ENCODE measurements at places on chromosomes 4 and X. TPM values are rescaled to one million over a fixed set of nuclear protein-coding genes. Genes with fewer than 3 reads are reported as not detected.
A peak's percentile ranks its signal among the peaks of the same experiment; 100 is the strongest.

AMBN gene
- not detected for total RNA-seq

DDX53 gene
- not detected for total RNA-seq

PRRG3 gene
- 0.05 TPM for total RNA-seq

POF1B gene
- 190 TPM for total RNA-seq

TRIM2 gene
- total RNA-seq, result 120 TPM

FGF13 gene
- total RNA-seq, result 2.1 TPM

ATP1B4 gene
- total RNA-seq, result not detected

MND1 gene
- 11.7 TPM for total RNA-seq

GRCh38 chr4:148443512-148444295 lies 1.5 kb upstream of the NR3C2 start:
- DNase-seq, result peak; percentile 50

DNA sequence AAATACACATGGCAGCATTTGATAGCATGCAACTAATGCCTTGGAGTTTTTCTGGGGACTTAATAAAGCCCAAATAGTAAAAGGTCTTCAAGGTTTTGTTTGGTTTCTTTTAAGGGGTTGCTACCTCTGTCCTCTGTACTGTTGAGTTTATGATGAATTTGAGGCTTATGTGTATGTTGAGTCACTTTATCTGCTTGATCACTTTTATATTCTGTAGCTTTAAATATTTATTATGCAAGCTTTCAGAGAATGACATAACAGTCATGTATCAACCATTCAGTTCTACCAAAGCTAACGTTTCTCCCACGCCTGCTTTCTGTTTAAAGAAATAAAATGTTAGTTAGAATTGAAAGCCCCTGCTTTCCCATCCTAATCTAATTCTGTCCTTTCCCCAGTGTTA lies 122.2 kb downstream of the NHS start:
- DNase-seq, result no peak

GRCh38 chrX:13469963-13470684 lies 99.3 kb upstream of the EGFL6 start:
- no peak for DNase-seq

- no peak for DNase-seq
Measured at GRCh38 chrX:44189116-44189515, 154.4 kb downstream of the EFHC2 start.

DNA sequence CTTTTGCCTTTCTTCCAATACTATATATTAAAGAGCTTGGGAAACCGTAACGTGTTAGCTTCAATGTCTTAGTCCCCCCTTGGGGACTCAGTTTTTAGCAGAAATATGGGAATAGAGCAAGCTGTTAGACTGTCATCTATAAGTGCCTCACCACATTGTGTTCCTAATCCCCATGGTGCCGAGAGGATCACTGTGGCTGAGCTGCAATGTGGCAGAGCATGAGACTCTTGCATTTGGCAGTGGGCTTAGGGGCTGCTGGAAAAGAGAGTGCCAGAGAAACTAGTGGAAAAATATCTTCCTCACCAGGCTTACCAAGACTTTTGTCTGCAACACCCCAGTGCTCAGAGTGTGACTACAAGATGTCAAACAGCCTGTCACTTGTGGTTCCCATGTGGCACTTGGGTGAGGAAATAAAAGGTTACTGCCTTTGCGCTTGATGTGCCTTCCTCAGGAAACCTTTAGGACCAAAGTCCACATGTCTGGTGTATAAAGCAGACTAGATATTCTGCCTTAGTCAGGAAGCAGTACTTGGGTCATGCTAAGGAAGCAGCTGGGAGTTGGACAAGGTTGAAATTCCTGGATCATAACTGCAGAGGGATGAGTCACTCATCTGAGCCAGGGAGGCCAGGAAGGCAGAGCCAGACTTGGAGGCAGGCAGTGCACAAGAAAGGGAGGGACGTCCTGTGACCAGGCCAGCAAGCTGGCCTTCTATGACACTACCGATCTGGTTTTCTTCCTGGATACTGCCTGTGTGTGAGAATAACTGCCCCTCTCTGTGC lies 9.7 kb upstream of the MAGEA4 start:
- DNase-seq, result peak; percentile 33

DNA sequence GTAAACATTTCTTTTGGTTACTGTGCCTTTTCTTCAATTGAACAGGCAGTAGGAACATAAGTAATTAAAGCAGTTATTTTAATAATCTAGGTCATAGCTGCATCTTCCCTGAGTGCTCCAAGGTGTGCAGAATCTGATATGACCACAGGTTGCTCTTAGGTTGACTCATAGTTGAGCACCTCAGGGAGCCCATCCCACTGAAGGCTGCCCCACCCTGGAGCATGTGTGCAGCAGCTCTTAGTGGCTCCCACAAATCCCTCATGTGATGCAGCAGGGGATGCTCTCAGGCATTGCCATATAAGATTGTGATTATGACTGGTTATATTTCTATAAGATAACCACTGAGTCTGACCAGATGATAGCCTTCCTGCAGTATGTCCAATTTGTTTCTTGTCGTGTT lies 72.3 kb downstream of the ZNF518B start:
- no peak for DNase-seq

DNA sequence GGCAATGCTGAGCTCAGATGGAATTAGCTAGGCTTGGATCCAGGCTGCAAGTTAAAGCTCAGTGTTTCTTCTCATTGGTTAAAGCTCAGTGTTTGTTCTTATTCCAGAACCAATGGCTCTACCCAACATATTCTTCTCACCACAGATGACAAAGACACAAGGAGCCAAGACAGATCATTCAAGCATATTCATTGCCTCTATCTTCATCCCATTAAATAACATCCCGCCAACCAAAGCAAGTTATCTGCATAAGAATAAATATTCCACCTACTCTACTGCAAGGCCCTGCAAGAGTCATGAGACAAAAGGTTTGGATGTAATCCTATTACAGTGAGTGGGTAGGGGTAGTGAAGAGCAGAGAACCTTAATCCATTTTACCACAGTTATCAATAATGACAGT lies 766.5 kb downstream of the C4orf33 start:
- no peak for DNase-seq

DNA sequence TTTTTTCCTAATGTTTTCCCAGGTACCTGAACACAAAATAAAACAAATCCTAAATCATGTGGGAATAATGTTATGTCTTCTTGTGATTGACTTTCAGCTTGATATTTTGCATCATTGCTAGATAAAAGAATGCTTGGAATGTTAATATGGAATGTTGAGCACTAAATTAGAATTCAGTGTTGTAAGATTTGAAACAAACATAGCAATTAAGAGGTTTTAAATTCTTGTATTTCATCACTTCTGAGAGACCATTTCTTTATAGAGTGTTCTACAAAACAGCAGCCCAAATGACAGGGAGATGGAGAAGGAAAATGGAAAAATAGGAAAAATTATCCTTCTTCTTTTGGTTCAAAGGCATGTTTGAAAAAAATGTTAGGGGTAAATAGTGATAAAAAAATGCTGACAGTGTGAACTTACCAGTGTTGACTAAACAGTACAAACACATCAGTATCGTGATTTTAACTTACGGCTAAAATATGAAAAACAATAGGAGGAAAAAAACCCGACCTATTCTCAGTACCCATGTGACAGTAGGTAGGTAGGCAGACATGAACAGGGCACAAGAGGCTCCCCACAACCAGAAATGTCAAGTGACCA lies 102.6 kb upstream of the PDE5A start:
- DNase-seq, result no peak

GRCh38 chr4:82954212-82954611 lies 53.7 kb downstream of the THAP9 start:
- no peak for DNase-seq

- no peak for DNase-seq
Measured at GRCh38 chr4:100257567-100257966, 67.3 kb upstream of the DDIT4L start.

DNA sequence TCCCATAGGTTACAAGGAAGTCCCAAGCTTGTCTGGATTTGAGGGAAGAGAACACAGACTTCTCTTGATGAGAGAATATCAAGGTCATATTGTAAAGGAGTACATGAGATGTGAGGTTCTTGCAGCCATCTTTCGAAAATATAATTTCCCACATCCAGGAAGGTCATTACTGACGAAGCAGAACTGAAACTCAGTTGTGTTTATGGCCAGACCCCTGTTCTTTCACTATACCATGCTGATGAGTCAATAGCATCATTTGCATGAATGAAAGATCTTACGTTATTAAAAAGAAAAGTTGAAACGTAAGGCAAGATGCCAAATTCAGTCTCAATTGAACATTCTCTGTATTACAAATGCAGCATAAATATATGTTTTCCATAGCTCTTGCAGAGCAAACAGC lies 14.2 kb upstream of the CCDC149 start:
- DNase-seq, result no peak

- DNase-seq, result no peak
Measured at GRCh38 chrX:41599507-41599906, 89.3 kb upstream of the GPR34 start.

DNA sequence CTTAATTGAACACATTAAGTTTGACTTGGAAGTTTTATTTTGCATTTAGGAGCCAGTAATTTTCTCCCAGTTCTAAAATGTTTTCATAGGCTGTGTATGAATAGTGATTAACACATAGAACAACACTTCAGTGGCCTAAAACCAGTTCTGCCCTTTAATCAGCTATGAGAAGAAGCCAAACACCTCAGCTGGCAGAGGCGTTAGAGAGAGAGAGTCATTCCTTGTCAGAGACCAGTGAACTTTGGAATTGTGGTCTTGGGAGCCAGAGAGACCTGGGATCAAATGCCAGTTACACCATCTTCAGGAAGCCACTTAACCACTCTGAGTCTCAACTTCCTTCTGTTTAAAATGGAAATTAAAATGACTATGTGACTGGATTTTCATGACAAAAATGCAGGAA lies 39.3 kb upstream of the PRPS2 start:
- DNase-seq, result no peak

DNA sequence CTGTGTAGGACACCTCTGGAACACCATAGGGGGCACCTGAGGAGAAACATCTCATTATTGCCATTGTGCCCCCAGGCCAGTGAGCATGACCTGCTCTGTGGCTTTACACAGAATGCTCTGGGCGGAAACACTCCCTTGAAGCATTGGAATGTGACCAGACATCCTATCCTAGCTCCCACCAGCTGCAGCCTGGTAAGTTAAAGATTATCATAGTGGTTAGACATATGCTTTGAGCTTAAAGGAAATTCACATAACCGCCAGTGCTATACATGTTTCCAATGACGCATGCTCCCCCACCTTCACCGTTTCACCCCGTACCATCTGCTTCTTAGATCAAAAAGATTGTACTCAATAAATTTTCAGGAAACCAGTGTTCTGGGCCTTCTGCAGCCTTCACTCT lies 217.7 kb upstream of the CENPE start:
- DNase-seq, result no peak

DNA sequence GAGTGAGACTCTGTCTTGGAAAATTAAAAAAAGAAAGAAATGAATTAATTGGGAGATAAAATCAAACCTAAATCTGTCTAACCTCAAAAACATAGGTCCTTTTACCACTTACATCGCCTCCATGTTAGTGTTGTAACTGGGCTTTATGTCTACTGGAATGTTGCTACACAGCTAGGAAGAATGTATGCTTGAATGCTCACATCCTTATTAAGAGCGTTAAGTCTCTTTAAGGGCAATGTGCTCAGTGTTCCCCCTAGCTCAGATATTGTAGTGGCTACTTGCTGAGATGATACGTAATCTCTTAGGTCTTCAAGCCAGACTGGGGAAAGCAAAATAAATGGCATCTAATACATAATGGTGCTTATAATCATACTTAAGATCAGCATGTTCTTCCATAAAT lies 1072.8 kb downstream of the PDHA2 start:
- DNase-seq, result no peak

- DNase-seq, result no peak
Measured at GRCh38 chr4:23560748-23561147, 329.1 kb downstream of the PPARGC1A start.

DNA sequence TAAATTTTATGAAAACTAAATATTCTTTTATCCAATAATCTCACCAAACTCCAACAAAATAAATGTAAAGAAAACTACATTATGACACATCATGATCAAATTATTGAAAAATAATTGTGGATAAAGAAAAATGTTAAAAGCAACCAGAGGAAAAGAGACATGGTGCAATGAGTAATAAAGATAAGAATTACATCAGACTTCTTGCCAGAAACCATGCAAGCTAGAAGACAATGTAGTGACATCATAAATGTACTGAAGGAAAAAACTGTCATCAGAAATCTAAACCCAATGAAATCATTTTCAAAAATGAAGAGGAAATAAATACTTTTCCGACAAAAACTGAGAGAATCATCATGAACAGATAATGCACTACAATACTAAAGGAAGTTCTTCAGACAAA lies 135.9 kb upstream of the EOLA2 start:
- DNase-seq, result no peak

DNA sequence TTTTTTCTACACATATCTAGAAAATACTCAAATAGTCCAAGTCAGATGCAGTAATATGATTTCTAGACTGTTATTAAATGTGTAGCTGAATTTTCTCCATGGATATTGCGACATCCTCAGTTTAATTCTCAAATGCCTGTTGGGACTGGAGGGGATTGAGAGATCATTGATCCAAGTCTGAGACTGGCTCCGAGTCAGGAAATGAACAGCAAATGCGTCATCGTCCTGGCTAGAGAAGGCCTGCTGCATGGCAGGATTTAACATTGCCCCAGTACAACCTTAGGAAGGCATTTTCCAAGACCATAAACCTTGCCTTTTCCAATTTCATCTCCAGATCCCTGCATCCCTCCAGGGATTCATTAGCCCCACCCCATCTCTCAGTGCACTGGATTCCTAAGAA lies 56.6 kb upstream of the SLC6A14 start:
- DNase-seq, result no peak

DNA sequence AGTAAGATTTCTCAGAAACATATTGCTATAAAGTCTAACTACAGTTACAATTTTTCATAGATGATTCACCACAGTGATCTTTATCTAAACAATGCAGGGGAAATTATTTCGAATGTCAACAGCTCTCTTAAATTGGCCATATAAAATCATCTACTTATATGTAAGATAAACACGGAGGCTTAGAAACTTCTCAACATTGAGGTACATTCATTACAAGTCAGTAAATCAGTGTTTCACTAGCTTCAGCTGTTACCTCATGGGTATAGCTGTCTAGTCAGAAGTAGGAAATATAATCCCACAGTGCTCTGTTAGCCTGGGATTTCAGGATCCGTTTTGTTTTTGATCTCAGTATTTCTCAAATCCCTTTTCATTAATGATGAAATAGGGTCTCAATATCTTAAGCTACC lies 43.2 kb downstream of the PCDH7 start:
- DNase-seq, result no peak

DNA sequence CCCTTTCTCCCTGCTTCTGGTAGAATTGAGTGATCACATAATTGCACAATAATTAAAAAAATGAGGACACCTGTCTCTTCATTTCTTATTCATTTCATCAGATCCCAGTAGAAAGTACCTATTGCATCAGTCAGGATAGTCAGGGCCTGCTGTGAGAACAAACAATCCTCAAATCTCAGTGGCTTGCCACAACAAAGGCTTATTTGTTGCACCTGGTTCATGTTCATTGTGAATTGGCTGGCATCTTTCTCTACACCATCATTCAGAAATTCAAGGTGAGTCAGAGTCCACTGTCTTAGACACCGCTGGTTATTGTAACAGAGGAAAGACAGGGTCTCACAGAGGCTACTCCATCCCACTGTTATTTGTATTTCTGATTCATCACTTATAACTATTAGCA lies 409.8 kb downstream of the STIM2 start:
- no peak for DNase-seq
